Right ventricle myocardium superior (tissue), 1 donor: ENCODE measurements at places on chromosomes 11 and 22. TPM values are rescaled to one million over a fixed set of nuclear protein-coding genes. Genes with fewer than 3 reads are reported as not detected.

DNA sequence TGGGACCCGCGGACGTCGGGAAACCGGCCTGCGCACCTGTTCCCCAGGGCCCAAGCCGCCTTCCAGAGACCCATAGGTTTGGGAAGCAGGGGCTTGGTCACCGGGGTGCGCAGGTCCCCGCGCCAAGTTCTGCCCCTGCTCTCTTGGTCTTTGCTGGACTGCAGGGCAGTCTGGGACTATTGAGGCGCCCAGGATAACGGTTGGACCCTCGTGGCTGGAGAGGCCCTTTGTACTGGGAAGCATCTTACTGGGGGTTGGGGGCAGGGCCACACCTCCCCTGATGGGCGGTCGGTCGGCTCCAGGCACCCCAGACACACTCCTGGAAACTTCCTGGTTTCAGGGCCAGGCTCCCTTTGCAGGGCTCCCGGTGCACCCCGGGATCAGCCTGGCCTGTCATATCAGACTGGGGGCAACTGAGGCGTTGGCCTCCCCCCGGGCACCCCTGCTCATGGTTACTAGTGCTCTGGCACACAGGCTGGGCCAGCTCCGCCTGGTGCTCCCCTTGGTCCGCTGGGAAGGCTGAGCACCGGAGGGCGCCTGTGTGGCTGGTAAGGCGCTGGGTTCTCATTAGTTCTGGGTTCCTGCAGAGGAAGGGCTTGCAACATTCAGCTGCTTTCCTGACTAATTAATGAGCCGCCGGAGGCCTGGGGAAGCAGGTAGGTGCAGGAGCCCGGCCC lies 1250.5 kb downstream of the BRD1 start:
- no peak for DNase-seq

GRCh38 chr11:6191742-6192141 lies 7.3 kb upstream of the OR52W1 start:
- no peak for DNase-seq

GRCh38 chr22:29715705-29716104 lies 4.1 kb upstream of the CABP7 start:
- DNase-seq = no peak

DNA sequence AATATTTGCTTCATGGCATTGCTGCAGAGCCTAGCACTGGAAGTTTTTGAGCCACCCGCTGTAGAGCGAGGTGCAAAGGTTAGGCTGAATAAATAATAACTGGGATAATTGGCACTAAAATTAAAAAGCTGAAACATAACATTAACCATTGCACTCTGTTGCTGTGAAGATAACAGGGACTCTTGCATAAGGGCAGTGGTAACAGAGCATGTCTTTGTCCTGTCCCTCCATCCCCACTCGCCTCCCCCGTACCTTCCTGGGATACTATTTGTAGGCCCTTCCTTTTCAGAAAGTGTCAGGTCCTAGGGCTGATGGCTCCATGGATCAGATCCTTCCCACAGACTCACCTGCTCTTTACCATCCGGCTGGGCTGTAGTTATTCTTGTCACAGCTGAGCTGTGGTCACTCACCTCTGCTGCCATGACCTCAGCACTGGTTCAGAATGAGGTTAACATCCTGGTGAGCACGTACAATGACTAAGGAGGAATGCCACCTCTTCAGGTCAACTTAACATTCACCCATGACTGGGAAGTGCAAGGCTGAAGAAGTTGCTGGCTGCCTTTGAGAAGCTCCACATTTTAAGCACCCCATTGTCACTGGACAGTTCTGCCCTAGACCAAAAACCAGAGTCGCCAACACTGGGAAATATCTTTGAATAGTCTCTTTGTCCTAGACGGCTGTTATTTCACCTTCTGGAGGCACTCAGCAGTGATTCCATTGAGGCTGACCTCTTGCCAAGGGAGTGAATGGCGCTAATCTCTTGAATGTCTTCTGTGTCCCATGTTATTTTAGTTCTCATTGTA lies 103.2 kb upstream of the KIRREL3 start:
- DNase-seq = no peak

GRCh38 chr11:73384125-73384441 lies 7.9 kb downstream of the RELT start:
- no peak for DNase-seq

- no peak for DNase-seq
Measured at GRCh38 chr11:102186551-102187191, 76.4 kb downstream of the YAP1 start.

- DNase-seq = peak; percentile 63
Measured at GRCh38 chr22:36439481-36440271, 41.8 kb downstream of the TXN2 start.

GRCh38 chr11:69878927-69879728 lies 59.9 kb upstream of the FGF3 start:
- no peak for DNase-seq

DNA sequence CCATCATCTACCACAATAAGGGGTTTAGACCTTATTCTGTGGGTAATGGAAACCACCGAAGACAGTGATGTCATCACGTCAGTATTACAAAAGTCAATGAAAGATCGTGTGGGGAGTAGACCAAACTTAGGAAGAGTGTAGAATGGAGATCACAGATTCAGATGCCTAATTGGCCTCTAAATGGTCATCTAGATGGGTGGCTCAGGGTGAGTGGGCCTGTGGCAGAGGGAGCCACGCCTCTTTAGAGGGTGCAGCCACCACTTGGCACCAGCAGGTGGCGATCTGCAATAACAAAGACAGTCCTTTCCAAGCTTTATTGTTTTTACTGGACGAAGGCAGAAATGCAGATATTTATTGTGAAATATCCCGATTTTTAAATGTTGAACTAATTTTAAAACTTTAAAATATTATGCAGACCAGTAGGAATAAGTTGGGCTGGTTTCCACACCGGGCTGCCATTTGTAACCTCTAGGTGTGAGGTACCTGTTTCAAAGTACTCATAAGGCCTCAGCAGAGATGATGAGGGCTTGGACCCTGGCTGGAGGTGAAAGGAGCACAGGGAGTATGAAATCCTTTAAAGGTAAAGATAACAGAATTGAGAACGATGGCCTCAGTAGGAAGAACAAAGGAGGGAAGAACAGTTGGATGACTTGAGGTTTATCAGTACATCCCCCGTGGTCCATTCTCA lies 222.0 kb downstream of the DBX1 start:
- peak; percentile 57 for DNase-seq

DNA sequence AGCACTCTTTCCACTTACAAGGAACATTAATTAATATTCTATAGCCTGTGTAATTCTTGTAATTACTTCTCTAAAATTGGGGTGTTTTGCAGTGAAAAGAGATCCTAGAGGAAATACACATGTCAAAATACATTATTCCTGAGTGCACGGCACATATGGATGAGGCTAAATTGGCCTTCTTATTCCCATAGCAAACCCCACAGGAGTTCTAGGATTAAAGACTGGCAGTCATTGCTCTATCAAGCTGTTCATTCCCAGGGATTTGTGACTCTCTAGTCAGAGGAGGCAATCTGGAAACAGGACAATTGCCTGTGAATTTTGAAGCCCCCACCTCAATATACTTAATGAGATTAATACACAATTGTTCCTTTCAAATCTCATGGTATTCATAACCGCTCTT lies 145.9 kb upstream of the OPCML start:
- DNase-seq = no peak

GRCh38 chr22:37582526-37582925 lies 2.6 kb upstream of the LGALS2 start:
- no peak for DNase-seq

GRCh38 chr11:105979997-105980703 lies 41.9 kb downstream of the MSANTD4 start:
- DNase-seq = no peak

DNA sequence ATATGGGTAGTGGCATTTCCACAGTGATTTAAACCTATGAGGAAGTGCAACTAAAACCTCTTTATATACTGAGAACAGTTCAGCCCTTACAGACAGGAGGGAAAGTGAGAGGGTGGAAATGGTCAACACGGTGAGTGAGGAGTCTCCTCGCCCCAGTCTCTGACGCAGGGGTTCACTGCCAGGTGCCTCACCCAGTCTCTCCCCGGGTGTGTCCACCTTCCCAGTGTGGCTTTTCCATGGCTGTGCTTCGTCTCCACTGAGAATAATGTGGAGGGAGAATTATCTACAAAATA lies 116.6 kb upstream of the TOP3B start:
- no peak for DNase-seq

- no peak for DNase-seq
Measured at GRCh38 chr11:115665958-115666357, 161.7 kb upstream of the CADM1 start.

DNA sequence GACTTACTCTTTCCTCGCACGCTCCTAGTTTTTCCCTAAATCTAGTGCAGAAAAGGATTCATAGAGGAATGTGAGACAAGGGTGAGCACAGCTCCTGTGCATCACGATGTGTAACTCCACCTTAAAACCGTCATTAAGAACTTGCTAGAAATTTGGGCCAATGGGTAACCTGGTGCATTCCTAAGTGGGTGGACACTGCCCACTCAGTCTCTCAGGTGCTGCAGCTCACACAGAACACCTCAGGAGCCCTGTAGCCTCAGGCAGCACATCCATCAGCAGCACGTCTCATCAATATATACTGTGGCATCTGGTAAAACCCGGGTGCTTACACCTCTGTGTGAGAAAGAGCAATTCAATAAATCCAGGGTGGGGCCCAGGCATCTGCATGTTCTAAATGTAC lies 12.4 kb downstream of the POU2AF3 start:
- no peak for DNase-seq

DNA sequence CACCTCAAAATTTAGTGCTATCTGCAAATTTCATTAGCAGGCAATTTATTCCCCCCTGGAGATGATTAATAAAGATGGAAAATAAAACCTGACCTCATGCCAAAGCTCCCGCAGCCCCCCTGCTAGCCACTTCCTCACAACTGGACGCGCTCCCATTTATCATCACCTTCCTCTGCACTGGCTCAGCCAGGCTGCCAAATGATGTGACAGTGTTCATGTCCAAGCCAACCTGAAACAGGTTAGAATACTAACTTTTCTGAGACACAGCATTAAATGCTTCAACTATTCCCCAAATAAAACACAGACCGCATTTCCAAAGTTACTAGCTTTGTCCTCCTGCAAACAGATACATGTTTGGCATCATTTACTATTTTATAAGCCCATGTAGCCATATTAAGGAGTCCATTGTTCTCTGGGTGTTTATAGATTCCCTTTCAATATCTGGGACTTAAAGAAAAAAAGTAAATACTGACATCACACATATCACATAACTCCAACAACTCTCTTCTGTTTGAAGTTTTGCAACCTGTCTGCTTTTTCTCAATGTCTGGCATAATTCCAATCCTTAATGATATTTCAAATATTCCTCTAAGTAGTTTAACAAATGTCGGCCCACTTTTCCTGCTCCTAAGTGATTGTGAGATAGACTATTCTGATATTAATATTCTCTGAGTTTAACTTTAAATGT lies 829.7 kb upstream of the FAT3 start:
- no peak for DNase-seq

GRCh38 chr11:96055706-96056387 lies 131.9 kb upstream of the MTMR2 start:
- DNase-seq = no peak

GRCh38 chr22:32158712-32159533 lies at the start of gene C22orf42:
C22orf42 (minus strand) TSS chr22:32159303; CDS start chr22:32159215, 88 bp downstream.
- no peak for DNase-seq

GRCh38 chr22:22182990-22183264 lies 61.7 kb upstream of the VPREB1 start:
- DNase-seq = no peak

DNA sequence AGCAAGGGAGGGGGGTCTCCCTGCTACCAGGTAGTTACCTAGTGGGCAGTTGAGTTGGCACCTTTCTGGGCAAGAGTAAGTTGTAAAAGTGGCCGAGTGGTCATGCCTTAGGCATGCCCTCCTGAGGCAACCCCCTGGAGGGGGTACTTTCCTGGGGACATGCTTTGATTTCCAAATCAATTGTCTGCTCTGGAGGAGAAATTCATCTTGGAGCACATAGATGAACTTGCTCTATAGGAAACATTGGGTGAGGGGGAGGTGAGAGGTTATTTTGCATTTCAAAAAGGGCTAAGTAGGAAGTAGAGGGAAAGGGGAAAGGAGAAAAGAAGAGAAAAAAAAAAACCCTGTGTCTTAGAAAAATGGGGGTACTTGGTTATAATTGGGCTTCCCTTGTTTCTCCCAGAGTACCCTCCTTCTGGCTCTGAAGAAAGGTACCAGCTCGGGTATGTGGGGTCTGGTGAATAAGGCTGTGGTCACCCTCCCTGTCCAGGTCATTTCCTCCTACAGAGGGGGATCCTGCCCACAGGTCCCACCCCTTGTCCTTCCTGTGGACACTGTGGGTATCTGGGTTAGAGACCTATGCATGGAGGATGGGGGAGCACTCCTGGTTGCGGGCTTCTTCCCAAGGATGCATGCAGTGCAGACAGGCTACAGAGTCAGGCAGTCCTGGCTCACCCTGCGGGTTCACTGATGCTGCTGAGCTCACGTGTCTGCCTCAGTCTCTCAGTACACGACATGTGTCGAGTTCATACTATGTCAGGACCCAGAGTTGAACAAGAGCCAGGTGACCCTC lies 193.5 kb downstream of the MYO18B start:
- DNase-seq = no peak

DNA sequence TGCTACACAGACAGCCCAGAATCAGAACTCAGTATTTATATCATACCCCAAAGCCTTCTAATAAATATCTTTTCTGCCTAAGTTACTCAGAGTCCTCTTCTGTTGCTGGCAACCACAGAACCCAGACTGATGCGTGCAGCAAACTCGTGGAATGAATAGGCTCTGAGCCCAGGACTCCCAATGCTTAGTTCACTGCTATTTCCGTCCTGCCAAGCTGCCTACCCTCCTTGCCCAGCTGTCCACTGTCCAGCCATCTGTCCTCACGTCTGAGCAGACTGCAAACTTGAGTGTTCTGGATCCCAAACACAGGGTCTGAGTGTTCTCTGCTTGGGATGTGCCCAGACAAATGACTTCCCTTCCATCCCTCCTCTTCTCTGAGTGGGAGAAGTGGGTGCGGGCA lies 19.4 kb downstream of the PTPN5 start:
- DNase-seq = no peak

GRCh38 chr11:66888282-66888681 lies 31.4 kb downstream of the LRFN4 start:
- no peak for DNase-seq

- DNase-seq = no peak
Measured at GRCh38 chr11:45663486-45664375, 1.7 kb downstream of the CHST1 start.

DNA sequence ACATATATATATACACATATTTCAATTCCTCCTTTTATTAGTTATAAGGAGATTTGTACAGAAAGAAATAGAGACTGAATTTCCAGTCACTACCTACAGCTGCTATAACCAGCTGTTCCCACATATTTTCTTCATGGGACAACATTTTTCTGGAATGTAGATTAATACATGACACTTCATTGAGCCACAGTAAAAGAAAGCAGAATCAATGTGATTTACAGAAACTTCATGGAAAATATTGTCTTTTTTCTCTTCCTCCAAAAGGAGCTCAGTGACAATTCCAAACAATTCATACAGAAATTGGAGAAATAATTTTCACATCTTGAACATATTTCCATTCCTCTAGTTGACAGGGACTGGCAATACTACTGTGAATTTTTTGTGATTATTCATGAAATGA lies 249.2 kb downstream of the DLG2 start:
- no peak for DNase-seq

The SYTL2 gene
- total RNA-seq = 4.0 TPM

The MRPL48 gene
- total RNA-seq = 45.4 TPM

The TYR gene
- total RNA-seq = not detected

The KIRREL3 gene
- 0.08 TPM for total RNA-seq

The LARGE1 gene
- total RNA-seq = 140 TPM

The HMBS gene
- 22.1 TPM for total RNA-seq

The GRM5 gene
- 0.13 TPM for total RNA-seq

The CTSD gene
- total RNA-seq = 986 TPM

The C22orf42 gene
- total RNA-seq = not detected

The JHY gene
- 2.6 TPM for total RNA-seq

The TMPRSS5 gene
- total RNA-seq = 1.3 TPM

The CCDC116 gene
- 0.24 TPM for total RNA-seq
